ENCODE measurements at places on chromosomes 3 and 15.

DNA sequence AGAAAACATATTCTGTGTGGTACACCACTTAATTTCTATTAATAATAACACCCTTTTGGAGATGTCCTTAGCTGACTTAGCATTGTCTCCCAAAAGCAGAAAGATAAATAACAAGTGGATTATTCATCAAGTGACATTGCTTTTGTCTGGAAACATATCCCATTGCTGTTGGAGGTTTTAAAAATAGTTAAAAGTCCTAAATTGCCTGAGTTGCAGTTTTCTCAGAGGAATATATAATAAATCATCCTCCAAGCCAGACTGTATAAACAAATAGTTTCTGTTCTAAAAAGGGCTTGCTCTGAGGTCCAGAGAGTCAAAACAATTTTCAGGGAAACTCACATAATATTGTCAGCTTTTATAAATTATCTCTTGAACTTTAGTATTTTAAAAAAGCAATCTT lies 60.4 kb upstream of the CD96 start:
- no peak for DNase-seq

- DNase-seq: no peak
These were observed 41.5 kb downstream of the MUC4 start for GRCh38 chr3:195770081-195770840.

- DNase-seq: no peak
These were observed 49.3 kb downstream of the TMOD3 start for GRCh38 chr15:51878446-51879386.

GRCh38 chr15:23503576-23503975 lies 56.5 kb upstream of the GOLGA6L2 start:
- DNase-seq: no peak

DNA sequence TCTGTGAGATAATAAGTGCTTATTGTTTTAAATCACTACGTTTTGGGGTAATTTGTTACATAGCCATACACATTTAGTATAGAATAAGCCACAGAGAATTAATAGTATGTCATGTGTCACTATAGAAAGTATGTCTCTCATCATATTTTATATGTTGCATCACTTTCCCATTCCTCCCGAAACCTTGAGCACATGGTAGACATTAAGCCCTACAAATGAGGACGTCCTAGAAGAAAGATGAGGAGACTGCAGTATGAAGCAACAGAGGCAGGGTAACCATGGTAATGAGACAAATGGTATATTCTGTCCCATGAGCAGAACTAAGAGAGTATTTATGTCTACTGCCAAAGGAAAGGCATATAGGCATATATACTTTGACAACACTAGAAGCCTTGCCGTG lies 720.2 kb downstream of the ROBO1 start:
- no peak for DNase-seq

DNA sequence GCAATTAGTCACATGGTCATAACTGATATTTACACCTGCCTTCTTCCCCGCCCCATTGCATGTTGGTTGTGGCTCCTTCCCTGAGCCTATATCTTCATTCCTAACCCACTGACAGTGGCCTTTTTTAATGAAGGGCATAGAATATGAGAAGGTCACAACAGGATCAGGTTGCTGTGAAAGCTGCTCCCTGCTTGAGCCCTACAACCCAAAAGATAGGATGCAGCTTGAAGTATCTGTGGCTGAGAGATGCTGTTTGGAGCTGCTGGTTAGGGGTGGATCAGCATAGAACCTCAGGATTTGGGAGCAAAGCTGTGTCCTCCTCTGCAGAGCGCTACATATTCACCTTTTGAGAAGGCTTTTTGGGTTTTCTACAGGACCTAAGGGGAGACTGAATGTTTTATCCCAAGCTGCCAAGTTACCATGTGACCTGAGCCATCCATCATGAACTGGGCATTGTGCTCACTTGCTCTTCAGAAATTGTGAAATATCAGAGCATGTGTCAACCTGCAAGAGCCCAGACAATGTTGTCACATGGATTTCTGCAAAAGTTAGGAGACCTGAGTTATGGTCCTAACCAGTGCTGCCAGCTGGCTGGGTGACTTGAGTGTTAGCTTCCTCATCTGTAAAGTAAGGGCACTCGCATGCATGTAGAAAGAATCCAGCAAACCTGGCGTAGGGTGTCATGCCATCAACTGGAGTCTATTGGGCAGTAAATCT lies 49.8 kb upstream of the ARL8B start:
- DNase-seq: no peak

DNA sequence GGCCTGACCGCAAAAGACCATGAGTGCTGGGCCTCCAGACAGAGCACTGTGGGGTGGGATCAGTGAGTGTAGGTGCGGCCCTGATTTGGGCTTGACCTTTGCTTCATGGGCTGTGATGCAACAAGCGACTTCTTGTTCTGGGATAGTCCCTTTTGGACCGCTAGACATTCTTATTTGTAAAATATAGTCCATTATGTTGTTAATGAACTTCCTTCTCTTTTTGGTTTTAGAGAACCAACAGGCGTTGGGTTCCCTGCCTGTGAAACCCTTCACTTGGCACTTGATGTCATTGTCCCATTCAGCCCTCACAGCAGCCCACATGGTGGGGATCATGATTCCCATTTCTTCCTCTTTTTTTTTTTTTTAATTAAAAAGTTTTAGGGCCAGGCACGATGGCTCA lies 15.8 kb upstream of the TRH start:
- no peak for DNase-seq

All from effector memory CD4-positive, alpha-beta T cell (primary cell).